ENCODE measurements at places on chromosomes 4 and X.

DNA sequence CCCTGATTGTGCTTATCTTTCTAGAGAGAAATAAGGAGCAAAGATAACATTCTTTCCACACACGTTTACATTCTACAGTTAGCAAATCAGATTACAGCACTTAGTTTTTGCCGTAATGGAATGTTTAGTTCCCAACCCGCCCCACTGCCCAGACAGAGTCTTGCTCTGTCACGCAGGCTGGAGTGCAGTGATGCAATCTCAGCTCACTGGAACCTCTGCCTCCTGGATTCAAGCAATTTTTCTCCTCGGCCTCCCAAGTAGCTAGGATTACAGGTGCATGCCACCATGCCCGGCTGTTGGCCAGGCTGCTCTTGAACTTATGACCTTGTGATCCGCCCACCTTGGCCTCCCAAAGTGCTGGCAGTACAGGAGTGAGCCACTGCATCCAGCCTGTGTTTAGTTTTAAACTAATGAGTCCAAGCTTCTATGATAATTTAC, 8.4 kb upstream of the PRPS1 start:
- no peak for DNase-seq

DNA sequence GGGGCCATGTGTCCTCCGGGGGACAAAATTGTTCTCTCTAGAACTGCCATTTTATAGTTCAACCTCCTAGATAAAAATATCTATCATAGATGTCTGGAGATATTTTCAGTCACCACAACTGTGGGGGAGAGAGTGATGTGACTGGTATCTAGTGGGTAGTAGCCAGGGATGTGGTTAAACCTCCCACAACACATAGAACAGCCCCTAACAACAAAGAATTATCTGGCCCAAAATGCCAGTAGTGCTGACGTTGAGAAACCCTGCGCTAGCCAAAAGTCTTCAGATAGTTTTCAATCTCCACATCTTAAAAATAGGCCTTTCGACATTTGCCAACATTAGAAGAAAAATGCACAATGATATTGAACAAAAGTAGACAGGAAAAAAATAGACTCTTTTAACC, 19.0 kb upstream of the SUPT20HL2 start:
- no peak for DNase-seq

- DNase-seq = no peak
These were observed 15.8 kb upstream of the SLC25A4 start for GRCh38 chr4:185127021-185127925.

GRCh38 chr4:181264893-181265292, 978.3 kb upstream of the TENM3 start:
- DNase-seq = no peak

DNA sequence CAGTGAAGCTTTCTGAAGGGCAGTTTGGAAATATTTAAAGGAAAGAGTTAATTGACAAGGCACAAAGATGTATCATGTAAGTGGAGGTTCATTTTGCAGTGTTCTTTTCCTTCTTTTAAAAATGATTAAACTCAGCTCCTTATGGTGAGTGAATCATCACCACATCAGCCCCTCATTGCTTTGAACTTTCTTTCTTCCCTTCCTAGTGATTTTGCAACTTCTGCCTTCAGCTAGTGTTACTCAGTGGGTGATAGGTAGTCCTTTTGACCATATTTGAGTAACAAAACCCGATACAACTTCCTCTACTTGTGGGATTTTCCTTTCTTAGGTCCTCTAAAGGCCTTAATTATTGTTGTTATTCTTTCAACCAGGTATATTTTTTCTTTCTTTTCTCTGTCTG, 8.2 kb downstream of the ZCCHC4 start:
- no peak for DNase-seq

- DNase-seq = peak; percentile 88
These were observed 9.4 kb downstream of the TCEANC start for GRCh38 chrX:13662355-13662791.

GRCh38 chrX:3231766-3232165, 114.7 kb downstream of the MXRA5 start:
- DNase-seq = no peak

GRCh38 chrX:69395306-69395705, 108.8 kb upstream of the NALF2 start:
- no peak for DNase-seq

- DNase-seq = no peak
These were observed 148.1 kb downstream of the PLS3 start for GRCh38 chrX:115709039-115709438.

- DNase-seq = peak; percentile 92
These were observed 88.3 kb downstream of the ZNF718 start for GRCh38 chr4:212438-213188.

GRCh38 chrX:63652086-63652765, 132.8 kb downstream of the ARHGEF9 start:
- DNase-seq = peak; percentile 78

DNA sequence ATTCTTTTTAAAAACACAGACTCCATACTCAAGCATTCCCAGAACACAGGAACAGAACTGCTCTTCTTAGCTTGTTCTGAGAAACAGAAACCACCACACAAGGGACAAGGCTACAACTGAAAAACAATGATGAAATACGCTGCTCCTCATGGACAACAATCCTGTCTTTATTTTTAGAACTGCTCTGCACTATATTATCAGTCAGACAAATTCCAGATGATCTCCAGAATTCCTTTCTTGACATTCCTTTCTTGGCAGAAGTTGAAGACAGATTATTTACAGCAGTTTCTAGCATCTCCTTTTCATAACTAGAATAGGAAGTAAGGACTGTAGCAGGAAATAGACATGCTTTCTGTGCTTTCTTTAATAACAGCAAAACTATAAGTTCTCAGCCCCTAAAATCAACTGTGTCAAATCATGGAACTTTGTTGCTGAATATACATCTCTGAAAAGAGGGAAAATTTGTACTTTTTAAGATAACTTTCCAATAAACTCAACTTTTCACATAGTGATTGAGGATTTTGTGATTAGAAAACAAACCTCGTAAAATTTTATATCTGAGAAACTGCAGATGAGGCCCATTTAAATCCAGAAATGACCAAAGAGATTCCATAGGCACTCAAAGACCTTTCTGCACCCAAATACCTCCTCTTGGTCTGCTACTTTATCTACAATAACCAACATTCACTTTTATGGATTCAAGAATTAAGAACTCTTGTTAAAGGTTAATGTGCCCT, 35.9 kb downstream of the ANTXR2 start:
- DNase-seq = peak; percentile 96

- no peak for DNase-seq
These were observed 59.7 kb upstream of the RASGEF1B start for GRCh38 chr4:81531410-81531809.

- DNase-seq = no peak
These were observed 391.5 kb downstream of the GASK1B start for GRCh38 chr4:157781361-157781760.

DNA sequence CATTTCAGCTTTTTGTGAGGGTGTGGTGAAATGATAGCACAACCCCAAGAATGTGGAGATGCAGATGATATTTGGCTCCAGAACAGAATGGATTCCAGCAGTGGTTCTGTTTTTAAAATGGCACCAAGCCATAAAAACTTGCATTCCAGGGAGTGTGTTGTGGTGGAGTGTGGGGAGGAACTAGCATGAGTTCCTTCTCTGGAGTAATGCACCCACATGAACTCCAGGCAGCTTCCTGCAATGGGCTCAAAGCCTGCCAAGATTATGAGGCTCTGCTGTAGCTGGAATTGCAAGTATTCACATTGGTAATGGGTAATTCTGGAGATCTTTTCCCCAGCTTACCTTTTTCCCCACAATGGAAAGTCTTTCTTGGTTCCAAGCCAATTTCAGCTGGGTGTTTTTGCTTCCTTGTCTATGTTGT, 161.4 kb downstream of the RAB28 start:
- DNase-seq = no peak

DNA sequence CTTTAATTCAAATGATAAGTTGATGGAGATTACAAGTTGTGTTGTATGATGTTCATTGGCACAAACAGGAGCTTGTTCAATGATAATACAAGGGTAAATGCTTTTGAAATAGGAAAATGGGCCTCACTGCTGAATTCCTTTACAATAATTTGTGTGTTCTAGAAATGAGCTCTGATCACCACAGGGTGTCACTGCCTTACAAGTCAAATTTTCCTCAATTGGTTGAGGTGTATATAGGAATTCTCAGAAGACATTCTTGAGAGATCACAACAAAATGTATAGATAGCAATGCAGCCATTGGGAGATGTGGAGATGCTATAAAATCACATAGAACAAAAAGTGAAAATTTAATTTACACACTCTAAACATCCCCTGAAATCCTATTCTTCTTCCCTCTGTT, 49.6 kb downstream of the KLF8 start:
- peak; percentile 13 for DNase-seq

DNA sequence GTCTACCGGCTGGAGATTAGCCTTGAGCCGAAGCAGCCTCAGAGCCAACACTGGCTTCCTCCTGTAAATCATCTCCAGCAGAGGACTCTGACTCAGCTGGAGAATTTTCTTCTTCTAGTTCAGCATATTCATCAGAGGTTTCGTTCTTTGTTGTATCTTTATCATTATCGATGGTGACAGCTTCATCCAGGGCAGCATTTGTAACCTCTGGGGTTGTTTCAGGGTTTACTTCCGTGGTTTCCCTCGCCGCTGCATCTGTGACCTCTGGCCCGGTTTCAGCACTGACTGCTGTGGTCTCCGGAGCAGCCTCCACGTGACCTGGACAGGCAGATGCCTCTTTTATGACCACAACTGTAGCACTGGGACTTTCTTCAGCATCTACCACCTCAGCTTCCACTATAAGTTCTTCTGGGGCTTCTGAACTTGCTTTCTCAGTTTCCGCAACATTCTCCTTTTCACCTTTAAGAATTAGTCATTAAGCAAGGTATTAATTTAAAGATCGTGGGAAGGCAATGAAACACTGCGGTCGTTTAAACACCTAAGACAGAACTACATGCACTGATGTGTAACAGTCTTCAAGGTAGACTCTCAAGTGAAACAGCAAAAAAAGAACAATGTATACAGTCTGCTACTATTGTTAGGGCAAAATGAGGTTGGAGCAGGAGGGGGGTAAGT, 13.3 kb downstream of the MGARP start:
- DNase-seq = peak; percentile 83

GRCh38 chr4:653831-654502, 20.1 kb downstream of the ATP5ME start:
- no peak for DNase-seq

DNA sequence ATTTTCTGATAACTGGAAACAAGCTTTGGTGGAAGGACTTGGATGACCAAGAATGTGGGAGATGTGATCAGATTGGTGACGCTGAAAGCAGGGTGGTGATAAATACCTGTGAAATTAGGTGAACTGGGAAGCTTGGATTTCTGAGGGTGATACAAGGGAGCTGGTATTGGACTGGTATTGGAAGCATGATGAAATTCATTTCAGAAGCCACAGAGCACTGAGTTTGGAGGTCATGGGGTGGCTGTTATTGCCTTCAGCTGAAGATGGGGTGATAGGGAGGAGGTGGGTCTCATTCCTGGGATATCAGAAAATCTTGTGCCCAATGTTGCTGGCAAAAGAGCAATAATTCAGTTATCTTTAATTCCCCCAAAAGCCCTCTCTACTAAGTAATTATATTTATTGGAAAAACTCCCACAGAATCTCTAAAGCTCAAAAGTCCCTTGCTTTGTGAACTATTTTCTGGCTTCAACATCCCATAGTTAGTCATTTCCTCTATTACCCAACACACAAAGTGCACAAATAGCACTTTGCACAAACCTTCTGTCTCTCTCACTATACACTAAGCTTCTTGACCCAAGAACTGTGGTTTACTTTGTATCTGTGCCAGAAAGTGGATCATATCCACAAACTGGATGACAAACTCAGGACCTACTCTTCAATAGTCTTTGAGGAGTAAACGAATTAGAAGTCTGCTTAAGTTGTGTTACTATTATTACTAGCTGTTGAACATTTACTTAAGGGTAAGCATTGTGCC, 23.1 kb upstream of the CAMK2D start:
- DNase-seq = peak; percentile 66

DNA sequence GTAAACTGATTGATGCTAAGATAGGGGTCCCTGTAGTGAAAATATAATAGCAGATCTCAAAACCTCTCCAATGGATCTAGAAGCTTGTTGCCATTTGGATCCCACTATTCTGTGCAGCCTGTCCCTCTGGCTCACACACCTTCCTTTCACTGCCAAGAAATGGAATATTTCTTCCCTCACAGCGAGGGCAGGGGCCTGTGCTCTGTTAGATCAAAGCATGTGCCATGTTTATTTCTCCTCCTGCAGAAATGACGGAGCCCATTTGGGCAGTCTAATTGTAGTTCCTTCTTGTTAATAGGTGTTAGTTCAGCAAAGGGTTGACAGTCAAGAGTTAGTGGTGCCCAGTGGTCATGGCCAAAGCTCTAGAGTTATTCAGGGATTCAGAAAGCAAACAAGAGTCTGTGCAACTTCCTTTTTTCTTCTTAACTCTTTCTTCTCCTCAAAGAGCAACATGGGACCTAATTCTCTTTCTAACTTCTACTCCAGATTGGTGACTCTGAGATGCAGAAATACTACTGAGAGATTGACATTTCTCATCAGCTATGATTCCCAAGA, 106.8 kb downstream of the STOX2 start:
- no peak for DNase-seq

DNA sequence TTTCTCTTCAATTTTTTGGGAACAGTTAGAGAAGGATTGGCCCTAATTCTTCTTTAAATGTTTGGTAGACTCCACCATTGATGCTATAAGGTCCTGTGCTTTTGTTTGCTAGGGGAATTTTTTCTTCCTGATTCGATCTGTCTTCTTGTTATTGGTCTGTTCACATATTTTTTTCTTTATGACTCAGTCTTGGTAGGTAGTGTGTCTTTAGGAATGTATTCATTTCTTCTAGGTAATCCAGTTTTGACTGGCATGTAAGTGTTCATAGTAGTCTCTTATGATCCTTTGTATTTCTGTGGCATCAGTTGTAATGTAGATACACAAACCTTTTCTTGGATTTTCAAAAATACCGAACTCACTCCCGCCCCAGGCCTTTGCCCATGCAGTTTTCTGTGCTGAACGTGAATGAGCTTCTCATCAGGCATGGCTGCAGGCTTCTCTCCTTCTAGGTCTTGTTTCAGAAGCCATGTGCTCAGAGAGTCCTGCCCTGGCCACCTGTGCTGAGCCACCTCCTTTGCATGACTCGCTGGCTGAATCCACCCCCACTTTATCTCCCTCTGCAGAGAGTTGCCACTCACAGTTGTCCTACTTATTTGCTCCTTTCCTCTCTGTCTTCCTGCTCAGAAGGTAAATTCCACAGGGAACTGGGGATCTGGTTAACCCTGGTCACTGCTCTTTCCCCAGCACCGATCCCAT, 67.0 kb downstream of the STK32B start:
- DNase-seq = no peak

GRCh38 chr4:80270868-80271267, 4.4 kb downstream of the FGF5 start:
- DNase-seq = no peak

- no peak for DNase-seq
These were observed 67.0 kb downstream of the UCHL1 start for GRCh38 chr4:41323706-41324105.

Measured in muscle of leg (tissue), 16 donors.